Astrocyte (in vitro differentiated cells and primary cell): ENCODE measurements at places on chromosomes 12 and 14.
A peak's percentile ranks its signal among the peaks of the same experiment; 100 is the strongest.

GRCh38 chr14:56202256-56202655 lies 84.0 kb downstream of the PELI2 start:
- no peak for DNase-seq

GRCh38 chr14:89175881-89176799 lies 240.9 kb downstream of the FOXN3 start:
- no peak for DNase-seq

GRCh38 chr12:11771356-11771755 lies 121.9 kb downstream of the ETV6 start:
- peak; percentile 55 for DNase-seq

GRCh38 chr14:54680651-54681050 lies 113.7 kb downstream of the SAMD4A start:
- no peak for DNase-seq
